Hematopoietic multipotent progenitor cell treated with erythropoietin and hydrocortisone succinate and interleukin-3 and kit ligand, for 4 days (in vitro differentiated cells): ENCODE measurements at places on chromosomes 7 and 10.

DNA sequence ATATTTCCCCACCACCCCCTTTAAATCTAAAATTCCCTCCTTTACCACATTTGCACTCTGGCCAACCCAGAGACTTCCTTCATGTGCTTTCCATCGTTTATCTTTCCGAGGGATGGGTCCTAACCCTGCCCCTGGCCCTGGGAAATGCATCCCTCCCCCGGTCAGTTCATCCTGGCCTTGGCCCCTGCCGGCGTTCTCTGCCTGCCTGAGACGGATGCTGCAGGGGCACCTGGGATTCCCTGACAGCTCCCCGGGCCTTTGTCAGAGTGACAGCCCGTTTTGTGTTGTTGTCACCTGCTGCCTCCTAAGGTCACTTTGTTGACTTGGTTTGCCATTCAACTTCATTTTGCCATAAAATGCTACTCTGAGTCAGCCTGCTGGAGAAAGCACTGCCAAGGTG lies 34.8 kb upstream of the PITRM1 start:
- no peak for DNase-seq

DNA sequence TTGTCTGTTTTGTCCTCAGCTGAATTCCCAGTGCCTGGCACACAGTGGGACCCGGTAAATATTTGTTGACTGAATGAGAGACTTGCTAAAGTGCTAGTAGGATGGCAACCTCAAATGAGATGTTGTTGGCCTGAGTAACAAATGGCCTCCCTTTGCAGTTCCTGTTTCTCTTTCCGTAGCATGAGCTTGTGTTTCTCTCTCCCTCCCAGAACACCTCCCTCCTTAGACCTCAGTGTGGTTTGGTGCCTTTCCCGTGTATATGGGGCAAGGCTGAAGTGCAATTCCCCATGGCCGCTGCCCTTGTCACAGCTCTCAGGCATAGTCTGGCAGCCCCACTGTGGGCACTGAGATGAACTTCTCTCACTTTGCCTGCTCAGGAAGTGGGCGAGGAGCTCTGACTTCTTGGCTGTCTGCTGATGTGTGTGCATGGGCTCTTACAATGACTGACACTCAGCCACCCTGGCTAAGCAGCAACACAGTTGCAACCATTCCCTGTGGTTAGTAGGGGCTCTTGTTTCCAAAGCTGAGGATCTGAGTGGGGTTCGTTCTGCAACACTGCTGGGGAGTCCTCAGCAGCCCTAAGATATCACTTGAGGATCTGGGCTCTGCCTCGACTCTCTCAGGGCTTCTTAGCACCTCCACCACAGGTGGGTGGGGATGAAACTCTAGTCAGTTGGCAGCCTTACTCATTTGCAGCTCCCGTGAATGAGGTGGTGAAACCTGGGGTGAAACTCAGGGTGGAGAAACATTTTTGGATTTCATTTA lies 136.1 kb downstream of the ICA1 start:
- peak; percentile 83 for DNase-seq

- DNase-seq, result no peak
Observed at GRCh38 chr10:36720895-36721294, 404.5 kb upstream of the ANKRD30A start.

GRCh38 chr10:103899312-103899711 lies 18.7 kb downstream of the STN1 start:
- no peak for DNase-seq

DNA sequence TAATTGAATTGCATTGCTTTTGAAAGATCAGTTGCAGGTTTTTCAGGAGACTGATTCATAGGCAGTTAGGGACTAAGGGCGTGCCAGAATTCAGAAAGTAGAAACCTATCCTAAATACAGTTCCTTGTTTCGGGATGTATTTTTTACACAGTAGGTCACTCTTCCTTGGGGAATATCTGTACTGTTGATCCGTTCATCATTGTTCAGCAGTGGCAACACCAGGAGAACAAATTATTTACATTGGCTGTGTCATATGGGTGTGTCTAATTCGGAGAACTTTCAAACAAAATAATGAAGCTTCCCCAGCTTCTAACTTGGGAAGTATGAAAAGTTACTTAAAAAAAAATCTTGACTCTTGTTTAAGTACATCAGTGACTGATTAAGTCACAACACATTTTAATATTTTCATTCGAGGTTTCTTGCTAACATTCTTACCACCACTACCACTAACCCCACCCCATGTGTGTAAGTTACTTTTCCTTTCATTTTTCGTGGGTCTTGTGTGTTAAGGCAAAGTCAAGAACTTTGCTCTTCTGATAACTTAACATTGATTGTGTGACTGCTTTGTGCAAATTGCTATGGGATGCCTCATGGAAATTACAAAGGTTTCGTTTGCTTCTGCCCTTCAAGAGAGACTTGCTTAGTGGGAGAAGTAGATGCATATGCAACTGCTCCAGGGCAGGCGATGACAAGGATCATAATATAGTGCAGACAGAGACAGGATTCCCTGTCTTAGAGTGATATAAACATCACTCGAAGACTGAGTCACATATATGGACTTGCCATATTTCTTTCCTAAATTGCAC lies 43.8 kb upstream of the RPA3 start:
- peak; percentile 65 for DNase-seq

DNA sequence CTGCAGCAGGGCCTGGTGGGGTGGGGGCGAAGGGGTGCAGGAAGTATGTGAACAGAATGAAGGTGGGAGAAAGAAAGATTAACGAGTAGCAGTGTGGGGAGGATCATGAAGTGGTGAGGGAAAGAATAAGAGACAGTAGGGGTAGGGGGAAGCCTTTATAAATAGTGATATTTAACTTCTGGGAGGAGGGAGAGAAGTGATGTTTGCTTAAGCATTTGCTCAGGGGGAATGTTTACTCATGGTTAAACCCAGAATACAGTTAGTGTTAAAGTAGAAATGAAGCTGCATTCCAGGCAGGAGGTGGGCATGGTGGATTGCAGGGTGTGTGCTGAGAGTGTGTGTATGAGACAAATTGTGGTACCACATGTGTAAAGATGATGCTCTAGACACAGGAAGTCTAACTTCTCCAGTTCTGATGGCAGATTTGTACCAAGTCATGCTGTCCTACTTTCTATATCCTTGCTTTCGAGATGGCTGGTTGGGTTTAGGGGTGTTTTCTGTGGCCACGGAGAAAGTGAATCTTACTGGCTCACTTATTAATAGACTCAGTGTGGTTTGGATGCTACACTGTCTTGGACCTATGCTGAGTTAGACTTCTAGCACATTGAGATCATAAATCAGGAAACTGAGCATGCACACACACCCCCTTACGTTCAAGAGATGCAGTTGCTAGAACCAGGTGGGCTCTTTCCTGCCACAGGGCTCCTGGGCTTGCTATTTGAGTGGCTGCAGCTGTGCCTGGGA lies 10.6 kb upstream of the DNMBP start:
- no peak for DNase-seq

DNA sequence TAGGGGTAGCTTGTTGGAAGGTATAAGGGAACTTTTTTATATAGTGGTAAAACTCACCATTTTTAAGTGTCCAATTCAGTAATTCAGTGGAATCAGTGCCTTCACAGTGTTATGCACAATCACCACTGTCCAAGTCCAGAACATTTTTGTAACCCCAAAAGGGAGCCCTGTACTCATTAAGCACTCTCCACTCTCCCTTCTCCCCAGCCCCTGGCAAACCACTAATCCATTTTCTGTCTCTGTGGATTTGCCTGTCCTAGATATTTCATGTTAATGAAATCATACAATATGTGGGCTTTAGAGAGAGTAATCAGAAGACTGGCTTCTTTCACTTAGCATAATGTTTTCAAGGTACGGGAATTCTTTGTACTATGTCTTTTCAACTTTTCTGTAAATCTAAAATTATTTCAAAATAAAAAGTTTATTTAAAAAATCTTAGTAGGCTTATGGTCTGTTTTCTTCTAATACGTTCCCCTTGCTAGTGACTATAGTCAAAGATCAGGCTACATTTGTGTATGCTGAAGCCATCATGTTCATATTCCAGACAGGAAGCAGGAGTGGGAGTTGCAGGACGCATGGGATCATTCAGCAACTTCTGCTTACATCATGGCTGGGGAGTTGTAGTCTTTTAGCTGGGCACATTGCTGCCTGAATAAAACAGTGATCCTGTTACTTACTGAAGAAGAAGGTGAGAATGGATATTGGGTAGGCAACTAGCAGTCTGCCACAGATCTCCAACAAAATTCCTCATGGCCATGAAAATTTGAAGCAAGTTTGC lies 35.4 kb upstream of the TAX1BP1 start:
- no peak for DNase-seq

- no peak for DNase-seq
Observed at GRCh38 chr10:48416584-48417232, 110.2 kb downstream of the MAPK8 start.

- peak; percentile 49 for DNase-seq
Observed at GRCh38 chr10:102281102-102281487, 35.8 kb downstream of the GBF1 start.

DNA sequence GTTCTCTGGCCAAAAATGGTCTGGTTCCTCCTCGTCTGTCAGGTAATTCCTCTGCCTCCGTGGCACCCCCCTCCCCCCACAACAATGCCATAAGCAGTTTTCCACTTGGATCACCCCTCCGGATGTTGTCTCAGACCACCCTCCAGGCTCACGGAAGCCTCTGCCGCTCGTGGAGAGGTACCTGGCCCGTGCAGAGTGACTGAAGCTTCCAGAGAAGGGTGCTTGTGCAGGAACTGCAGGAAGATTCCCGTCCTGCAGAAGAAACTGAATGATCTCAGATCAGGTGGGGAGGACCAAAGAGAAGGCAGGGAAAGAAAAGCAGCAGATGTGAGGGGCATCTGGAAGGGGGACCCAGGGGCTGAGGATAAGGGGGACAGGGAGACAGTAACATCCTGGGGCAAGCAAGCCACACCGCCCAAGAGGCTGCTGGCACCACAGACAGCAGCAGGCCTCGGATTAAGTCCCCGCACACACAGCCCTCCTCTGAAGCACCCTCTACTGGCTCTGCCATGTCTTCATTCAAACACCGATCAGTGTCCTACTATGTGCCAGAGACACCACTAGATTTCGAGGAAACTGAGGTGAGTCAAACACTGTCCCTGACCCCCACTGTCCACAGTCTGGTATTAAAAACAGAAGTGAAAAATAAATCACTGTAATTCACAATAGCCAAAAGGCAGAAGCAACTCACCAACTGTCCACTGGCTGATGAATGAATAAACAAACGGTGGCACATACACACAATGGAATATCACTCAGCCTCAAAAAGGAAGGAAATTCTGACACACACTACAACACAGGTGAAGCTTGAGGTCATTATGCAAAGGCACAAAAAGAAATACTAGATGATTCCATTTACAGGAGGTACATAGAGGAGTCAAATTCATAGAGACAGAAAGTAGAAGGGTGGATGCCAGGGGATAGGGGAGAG lies 26.4 kb downstream of the KIAA1549 start:
- no peak for DNase-seq

GRCh38 chr10:126924180-126924914 lies 19.1 kb downstream of the DOCK1 start:
- DNase-seq, result no peak

DNA sequence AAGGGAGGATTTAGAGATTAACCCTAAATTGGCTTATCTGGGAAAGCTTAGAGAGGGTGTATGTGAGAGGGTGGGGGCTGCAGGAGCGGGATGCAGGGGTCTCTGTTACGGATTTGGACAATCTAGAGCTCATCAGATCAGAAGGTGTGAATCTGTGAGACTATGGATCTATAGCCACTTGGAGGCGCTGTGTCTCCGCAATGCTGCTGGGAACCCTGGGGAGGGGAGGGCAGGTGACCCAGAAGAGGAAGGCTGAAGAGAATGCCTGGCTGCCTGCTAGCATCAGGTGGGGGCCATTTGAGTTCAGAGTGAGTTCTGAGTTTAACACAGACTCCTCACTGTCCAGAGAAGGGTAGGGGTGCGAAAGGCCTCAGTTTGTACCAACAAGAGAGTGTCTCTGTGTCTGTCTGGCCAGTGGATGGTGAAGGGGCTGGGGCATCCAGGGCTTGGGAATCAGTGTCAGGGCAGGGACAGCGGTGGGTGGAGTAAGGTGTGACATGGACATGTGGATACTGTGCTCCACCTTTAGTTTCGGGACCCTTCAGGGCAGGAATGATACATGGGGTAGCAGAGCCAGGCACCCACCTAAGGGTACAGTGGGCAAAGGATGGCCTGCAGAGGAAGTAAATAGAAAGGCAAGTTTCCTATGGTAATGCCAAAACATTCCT lies 187.3 kb upstream of the PRSS58 start:
- peak; percentile 77 for DNase-seq

- no peak for DNase-seq
Observed at GRCh38 chr7:141460781-141461715, 90.2 kb upstream of the AGK start.

GRCh38 chr7:130374507-130374906 lies 5.8 kb upstream of the CPA1 start:
- DNase-seq, result no peak

GRCh38 chr10:79262959-79263746 lies 84.1 kb upstream of the PPIF start:
- no peak for DNase-seq

- DNase-seq, result no peak
Observed at GRCh38 chr10:62224606-62225005, 44.0 kb downstream of the RTKN2 start.

DNA sequence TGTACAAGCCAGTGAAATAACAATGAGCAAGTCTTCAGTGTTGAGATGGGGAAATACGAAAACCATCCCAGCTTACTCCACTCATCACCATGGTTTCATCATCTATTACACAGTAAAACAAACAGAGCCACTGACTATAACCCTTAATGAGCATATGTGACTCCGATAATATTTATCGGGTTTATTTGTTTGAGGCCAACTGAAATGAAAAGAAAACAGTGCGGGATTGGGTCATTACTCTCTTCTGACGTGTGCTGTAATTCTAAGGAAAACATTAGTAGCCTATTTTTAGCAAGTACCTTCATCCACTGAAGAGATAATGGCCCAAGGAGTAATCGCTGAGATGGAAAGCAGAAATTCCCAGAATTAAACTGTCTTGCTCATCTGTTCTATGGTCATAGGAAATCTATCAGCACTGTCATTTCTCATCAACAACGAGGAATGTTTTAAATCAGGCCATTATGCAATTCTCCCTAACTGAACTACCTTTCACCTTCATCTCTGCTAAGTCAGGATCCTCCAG lies 716.5 kb downstream of the INHBA start:
- DNase-seq, result no peak

DNA sequence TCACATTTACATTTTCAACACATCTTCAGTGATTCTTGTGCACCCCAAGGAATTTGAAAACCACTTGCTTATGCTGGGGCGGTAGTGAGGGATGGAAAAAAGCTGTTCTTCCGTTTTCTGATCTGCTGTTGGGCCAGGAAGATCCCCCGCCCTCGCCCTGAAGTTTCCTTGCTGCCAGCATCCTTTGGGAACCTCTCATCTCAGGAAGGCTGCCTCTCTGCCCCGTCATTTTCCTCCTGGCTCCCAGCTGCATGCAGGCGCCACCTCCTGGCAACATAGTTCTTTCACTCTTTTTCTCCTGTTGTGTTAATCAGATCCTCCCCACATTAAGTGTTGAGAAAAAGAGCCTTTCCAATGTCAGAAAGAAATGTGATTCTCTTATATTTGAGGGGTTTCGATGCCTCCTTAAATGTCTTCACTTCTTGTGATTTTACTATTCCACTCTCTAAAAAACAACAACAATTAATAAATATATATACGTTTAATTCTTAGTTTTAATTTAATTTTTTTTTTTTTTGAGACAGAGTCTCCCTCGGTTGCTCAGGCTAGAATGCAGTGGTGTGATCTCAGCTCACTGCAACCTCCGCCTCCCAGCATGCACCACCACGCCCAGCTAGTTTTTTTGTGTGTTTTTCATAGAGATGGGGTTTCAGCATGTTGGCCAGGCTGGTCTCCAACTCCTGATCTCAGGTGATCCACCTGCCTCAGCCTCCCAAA lies 122.9 kb downstream of the RALA start:
- DNase-seq, result peak; percentile 83

- no peak for DNase-seq
Observed at GRCh38 chr10:28949005-28950004, 272.0 kb downstream of the BAMBI start.

GRCh38 chr7:31192986-31193385 lies 140.9 kb downstream of the ADCYAP1R1 start:
- DNase-seq, result peak; percentile 76
